ENCODE measurements at places on chromosomes 13 and 19.

- DNase-seq, result no peak
Observed at GRCh38 chr13:98293103-98293502, 116.0 kb upstream of the RNF113B start.

DNA sequence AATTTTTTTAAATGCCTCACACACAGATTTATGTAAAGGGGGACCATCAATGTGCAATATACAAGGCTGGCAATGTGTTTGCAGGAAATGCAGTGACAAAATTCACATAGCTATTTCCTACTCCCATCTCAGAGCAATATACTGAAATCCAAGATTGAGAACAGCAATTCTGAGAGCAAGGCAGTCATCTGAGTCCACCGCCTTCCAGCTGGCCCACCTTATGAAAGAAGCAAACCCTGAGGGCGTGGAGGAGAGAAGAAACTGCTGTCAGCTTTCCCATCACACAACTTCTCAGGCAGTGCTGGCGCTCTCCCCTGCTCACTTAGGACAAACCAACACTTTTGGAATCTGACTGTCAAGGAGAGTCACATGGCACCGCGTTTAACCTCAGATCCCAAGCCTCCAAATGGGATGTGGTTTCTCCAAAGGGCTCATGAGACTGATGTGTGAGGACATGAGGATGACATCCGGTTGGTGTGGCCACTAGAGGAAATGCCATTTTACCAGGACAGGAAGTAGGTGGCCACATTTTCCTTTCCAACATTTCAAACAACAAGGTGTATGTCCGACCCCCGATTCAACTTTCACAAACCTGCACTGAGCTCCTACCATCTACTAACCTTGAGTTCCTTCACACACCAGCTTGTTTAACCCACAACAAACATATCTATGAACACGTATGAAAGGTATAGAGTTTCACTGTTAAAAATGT is 3.7 kb upstream of the DOCK9 start:
- DNase-seq, result no peak

GRCh38 chr13:71879129-71879535 is 12.1 kb upstream of the DACH1 start:
- no peak for DNase-seq

DNA sequence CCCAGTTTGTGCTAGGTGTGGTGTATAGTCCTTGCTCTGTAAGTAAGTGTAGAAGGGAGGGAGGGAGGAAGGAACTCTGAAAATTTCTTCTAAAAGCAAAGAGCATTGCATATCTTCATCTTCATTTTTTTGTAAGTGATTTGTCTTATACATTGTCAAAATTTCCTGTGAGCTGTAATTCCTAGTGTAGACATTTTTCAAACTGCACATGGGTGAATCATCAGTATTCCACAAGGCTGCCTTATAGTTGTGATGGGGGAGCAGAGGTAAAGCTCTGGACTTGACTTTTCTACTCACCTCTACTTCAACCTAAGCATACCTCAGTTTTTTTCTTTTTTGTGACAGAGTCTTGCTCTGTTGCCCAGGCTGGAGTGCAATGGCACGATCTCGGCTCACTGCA is 86.9 kb downstream of the CDK8 start:
- no peak for DNase-seq

DNA sequence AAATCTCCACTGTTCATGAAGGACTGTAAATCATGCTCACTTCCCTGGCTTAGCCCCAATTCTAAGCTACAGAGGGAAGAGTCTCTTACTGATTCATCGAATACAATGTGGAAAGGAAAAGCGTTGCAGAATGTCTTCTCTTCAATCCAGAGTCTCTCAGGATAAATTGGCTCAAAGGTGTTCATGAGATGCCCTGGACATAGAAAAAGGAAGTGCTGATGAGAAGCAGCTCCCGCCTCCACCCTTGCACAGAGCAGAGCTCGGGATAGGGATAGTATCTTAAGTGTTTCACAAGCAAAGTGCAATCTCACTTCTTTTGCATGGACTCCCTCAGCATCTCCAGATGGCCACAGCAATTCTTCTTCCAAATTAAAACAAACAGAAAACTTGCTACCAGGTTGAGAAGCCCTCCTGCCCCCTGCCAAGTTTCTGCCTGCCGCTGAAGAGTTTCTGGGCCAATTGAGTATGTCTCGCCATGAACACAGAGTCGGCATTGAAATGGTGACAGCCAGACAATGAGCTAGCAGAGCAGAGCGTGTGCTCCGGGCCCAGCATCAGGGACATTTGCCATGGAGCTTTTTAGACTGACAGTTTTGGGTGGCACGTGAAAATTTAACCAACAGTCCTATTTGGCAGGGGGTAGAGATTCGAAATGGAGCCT is 85.7 kb downstream of the C13orf42 start:
- no peak for DNase-seq

- DNase-seq, result no peak
Observed at GRCh38 chr13:36133950-36134626, 2.9 kb upstream of the DCLK1 start.

DNA sequence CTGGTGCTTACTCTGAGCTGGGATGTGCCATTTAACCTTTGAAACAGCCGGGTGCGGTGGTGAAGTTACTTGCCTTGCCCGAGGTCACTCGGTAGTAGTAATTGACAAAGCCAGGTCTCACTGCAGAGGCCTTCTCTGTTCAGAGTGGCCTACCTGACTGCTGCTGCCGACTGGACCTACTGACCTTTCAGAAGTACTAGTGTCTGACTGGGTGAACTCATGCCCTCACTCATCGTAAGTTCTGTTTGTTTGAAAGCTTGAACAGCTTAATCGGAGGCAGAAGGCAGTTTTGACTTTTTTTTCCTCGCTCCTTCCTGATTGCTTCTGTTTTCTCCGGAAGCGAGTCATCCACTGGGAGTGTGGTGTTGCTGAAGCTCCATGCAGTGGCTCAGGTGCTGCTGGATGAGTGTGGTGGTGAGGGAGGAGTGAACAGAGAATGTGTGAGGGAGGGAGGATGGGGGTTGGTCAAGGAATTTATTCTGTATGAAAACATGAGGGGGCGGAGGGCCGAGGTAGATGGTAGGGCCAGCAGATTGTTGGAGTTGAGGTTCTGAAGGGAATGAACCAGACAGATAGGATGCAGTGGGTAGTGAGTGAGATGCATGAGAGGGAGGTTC is 2.7 kb downstream of the SPINT2 start:
- no peak for DNase-seq

DNA sequence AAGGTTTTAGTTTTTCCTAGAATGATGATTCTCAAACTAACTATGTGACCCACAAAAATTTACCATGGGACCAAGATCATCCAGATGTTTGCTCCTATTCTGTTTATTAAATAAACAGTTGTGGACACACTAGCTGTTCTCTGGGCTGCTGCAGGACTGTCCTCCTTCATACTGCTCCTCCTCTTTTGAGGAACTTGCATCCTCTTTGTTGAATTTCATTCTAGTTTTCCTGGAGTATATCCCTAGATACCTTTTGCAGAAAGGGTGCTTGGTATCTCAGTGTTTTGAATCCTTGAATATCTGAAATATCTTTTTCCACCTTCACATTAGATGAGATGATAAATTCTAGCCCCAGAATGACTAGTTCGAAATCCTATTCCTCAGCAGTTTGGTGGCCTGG is 24.1 kb downstream of the VASP start:
- no peak for DNase-seq
